ENCODE measurements at places on chromosomes 1 and 21.

GRCh38 chr1:203722909-203723308 lies 42.1 kb upstream of the LAX1 start:
- no peak for DNase-seq

GRCh38 chr21:17428484-17428869 lies 84.4 kb upstream of the CXADR start:
- DNase-seq, result no peak

- DNase-seq, result no peak
Measured at GRCh38 chr1:79041666-79042065, 35.1 kb upstream of the ADGRL4 start.

DNA sequence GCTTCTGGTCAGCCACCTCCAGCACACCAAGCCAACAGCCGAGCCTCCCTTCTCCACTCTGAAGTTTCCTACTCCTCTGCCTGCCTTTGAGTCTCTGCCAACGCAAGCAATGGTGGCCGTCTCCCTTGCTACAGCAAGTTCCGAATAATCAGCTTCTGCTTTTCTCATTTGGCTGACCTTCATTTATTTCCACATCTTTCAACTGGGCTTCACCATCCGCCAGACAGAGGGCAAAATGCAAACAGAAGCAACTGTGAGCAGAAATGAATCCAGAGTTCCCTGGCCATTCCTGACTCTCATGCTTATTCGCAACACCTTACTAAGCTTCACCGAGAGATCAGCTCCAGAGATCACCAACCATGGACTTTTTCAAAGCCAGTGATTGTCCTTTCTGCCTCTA lies 621.0 kb downstream of the NPHP4 start:
- DNase-seq, result no peak

- DNase-seq, result no peak
Measured at GRCh38 chr1:14612256-14612655, 13.8 kb downstream of the KAZN start.

GRCh38 chr21:38621132-38621531 lies 122.9 kb upstream of the ERG start:
- no peak for DNase-seq

- peak; percentile 23 for DNase-seq
Measured at GRCh38 chr1:147598621-147599361, 57.5 kb downstream of the BCL9 start.

GRCh38 chr1:175388285-175388684 lies 195.7 kb upstream of the KIAA0040 start:
- DNase-seq, result no peak

DNA sequence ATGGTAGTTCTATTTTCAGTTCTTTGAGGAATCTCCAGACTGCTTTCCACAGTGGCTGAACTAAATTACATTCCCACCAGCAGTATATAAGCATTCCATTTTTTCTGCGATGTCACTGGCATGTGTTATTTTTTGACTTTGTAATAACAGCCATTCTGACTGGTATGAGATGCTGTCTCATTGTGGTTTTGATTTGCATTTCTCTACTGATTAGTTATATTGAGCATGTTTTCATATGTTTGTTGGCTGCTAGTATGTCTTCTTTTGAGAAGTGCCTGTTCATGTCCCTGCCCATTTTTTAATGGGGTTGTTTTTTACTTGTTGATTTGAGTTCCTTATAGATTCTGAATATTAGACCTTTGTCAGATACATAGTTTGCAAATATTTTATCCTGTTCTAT lies 87.9 kb downstream of the RPS6KC1 start:
- DNase-seq, result no peak

DNA sequence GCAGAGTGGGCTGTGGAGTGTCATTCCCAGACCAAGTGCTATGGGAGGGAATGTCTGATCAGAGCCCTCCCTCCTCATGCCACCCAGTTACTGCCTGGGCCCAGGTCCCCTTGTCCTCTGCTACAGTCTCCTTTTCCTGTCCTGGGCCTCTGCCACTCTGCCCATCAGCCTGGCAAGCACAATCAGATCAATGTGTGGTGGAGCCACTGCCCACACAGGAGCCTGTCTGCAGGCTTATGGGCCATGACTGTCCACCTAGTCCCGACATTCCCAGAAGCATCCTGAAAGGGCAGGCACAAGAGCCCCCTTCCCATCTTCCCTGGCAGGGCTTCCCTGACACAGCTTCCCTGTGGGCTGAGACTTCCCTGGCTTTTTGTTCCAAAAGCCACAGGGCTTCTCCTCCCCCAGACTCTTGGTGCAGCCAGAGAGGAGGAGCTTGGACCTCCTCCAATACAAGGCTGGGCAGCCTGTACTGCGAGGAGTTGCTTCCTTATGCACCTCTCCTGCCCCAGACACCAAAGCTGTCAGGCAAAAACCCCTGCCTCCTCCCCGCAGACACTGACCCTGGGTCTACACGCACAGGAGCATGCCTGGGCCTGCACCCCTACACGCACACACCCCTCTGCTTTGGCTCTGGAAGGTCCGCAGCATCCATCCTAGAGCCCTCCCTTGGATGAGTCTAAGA lies 29.2 kb upstream of the CNTN2 start:
- DNase-seq, result no peak

GRCh38 chr1:116087628-116088027 lies 23.6 kb upstream of the MAB21L3 start:
- DNase-seq, result no peak

DNA sequence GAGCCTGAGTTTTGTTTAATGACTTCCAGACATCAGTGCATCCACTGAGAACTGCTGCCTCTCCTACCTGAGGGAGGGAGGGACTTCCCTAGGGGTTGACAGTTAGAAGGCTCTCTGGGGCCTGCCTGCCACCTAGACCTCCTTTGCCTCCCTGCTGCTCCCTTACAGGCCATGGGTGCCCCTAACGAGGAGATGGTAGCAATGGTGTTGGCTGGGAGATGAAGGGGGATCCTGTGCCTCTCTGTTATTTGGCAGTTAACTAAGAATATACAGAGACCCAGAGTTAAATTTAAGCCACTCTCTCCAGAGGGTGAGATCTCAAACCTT lies 66.1 kb downstream of the UBE2U start:
- no peak for DNase-seq

GRCh38 chr1:8214501-8215173 lies 103.3 kb upstream of the SLC45A1 start:
- no peak for DNase-seq

Data from stimulated activated CD4-positive, alpha-beta T cell treated with anti-CD3 and anti-CD28 coated beads, Interleukin-12 subunit alpha, Interleukin-12 subunit beta, amount 100 ng/mL, for 4 hours (primary cell).